ENCODE measurements at places on chromosomes 1 and 21.

- no peak for DNase-seq
Observed at GRCh38 chr1:211114446-211114845, 19.5 kb downstream of the KCNH1 start.

GRCh38 chr1:156437037-156437867 is 63.3 kb downstream of the MEF2D start:
- DNase-seq: no peak

DNA sequence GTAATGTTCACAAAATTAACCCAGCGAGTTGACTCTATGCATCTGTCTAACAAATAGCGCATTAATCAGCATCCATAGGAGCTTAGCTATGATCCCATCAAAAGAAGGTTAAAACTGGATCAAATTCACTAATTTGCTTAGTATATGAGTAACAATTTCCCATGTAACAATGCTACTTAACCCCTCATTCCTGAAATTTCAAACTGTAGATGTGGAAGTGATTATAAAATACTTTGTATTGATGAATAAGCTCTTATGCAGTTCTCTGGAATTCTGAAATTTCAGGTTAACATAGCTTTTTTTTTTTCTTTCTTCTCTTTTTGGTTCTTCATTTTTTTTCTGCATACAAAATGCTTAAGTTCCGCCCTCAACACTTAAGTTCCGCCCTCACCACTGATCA is 1272.7 kb downstream of the KCNT2 start:
- no peak for DNase-seq

DNA sequence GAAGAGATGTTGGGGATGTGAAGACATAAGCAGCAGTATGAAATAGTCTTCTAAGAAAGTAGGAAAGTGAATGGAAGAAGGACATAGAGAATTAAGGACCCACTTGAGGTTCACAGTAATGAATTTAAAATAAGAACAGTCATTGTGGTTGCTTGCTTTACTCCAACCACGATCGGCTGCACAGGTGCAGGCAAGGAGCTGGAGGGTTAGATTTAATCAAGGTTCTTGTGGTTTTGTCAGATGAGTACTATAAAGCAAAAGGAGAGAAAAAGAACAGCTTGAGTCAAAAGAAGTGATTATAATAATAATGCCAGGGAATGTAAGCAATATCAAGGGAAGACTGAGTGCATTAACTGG is 46.1 kb upstream of the RBM34 start:
- DNase-seq: no peak

DNA sequence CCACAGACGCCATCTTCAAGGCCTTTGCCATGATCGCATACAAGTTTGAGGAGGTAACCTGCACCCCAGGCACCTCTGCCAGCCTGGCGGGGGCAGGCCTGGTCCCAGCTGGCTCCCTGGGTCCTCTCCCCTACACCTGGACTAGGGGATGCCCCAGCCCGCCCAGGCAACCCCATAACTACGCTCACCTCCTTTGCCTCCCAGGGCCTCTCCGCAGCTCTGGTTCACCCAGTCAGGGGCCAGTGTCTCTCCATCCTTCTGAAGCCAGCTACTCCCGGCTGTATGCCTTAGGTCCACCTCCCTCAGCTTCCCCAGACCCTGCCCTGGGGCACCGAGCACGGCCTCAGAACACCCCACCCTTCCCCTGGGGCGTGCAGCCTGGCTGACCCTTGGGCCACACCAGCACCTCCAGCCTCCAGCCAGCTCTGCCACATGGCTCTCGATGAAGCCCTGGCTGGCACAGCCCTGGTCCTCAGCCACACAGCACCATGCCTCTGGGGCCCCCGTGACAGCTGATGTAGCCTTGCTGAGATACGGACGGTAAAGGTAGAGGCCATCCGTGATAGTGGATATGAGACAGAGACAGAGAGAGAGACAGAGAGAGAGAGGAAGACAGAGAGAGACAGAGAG is 80.4 kb upstream of the COL6A1 start:
- no peak for DNase-seq
